Cortex of kidney (tissue), 1 donor: ENCODE measurements at places on chromosomes 7 and 10.

DNA sequence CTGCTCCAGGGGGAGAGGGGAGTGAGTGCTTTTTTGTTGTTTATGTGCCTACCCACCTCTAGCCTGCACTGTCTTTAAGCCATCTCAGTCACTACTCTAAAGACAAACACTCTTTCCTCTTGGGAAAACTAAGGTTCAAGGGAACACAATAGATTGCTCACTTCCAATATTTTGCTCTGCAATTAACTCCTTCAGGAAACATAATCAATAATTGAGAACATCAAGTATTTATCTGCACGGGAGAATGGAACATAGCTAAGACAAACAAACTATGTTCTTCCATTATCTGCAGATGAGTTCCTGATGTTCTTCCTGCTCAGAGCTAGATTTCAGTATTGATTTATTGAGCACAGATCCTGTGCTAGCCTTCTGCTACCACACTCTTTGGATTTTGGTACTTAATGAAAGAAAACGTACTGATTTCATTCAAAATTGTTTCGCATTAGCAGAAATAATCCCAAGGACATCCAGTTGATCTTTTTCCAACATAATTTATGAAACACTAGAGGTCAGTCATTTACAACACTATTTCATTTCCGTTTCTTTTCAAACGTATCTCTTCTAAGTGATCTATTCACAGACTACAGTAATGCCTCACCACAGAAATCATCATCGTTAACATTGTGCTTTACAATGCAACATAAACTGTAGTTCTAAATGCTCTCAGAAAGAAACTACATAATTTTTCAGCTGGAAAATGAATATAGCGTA is 8.3 kb downstream of the NEBL start:
- no peak for DNase-seq

- DNase-seq, result no peak
Observed at GRCh38 chr10:74282848-74283210, 131.8 kb downstream of the ADK start.

- DNase-seq, result no peak
Observed at GRCh38 chr7:3204526-3204925, 96.5 kb upstream of the SDK1 start.

DNA sequence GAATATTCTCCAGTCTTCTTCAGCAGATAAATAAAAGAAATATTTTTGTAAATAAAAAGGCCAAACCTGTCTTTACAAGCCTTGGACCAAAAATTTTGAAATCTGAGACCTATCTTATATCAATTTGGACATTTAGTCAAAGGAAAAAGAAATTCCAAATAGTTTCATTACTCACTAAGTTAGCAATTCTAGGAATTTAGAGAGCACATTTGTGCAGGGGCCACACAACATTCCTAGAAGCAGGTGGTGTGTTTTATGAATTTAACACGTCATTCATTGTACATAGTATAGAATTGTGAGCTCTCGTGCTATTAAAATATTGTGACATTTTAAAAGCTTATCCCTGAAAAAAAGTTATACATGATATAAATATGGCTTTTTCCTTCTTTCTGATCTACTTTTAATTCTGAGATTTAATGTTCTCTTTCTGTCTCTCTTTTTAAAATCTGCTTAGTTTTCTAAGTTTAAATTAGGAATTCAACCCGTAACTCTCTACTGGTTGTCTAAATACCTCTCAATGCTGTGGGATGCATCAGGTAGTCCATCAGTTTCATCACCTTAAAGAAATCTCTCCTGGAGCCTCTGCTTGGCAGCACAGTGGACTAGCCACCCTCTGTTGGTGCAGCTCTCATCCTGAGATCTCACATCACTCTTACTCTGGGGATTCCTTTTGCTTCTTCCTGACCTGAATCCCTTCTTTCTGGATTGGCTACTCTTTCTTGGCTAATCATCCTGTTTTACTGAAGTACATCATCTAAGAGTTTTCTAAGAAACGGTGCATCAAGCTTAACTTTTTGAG is 124.5 kb downstream of the SEMA3E start:
- no peak for DNase-seq

- DNase-seq, result no peak
Observed at GRCh38 chr10:104707602-104708459, 66.7 kb downstream of the SORCS3 start.

- DNase-seq, result no peak
Observed at GRCh38 chr7:106417273-106417902, 132.6 kb upstream of the NAMPT start.

GRCh38 chr7:72317341-72317740 is 94.8 kb downstream of the CALN1 start:
- no peak for DNase-seq

DNA sequence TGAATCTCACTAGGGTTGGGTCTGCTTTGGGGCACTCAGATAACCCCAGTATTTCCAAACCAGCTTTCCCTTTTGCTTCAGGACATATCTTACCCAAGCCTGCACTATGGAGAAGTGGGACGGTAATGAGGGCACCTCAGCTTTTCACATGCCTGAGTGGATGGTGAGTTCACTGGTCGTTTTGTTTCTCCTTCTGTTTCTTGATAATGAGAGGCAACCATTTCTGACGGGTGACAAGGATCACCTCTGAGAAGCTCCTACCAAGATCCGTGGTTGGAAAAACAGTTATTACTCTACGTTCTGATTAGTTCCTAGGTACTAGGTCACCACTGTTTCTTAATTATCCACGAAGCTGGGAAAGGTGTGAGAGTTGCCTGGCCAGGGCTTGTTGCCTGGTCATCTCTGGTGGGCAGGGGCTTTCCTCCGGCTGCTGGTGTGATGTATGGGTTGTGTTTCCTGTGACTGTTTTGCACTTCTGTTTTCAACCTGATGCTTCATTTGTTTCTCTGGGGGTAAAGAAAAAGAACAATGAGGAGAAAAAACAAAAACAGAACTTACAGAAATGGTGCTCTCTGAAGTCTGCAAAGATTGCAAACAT is 65.7 kb upstream of the STRIP2 start:
- no peak for DNase-seq

DNA sequence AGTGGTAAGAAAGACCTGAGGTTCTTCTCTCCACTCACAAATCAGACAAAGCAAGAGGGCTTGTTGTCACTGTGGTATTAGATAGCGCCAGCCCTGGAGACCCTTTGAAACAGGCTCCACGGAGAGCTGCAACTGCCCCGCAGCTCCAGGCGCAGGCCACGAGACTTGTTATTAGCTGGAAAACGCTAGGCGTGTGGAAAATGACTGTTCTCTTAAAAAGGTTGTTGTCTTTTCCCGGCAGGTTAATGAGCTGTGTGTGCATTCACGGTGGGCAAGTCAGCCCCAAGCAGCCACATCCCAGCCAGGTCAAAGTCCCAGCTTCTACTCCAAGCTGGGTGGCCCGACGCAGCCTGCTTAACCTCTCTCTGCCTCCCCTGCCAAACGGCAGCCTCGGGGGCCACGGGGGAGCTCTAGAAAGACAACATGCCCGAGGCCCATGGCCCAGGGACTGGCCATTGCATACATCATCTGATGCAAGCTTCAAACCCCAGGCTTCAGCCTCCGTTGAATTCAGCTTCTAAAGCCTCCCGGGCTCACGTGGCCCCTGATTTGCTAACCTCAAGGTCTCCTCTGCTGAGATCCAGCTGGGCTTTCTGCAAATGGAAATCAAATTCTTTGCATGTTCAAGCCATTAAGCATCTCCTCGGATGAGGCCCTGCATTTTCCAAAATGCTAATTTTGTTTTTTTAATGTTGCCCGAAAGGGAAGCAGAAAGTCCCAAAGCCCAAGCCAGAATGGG is 61.3 kb upstream of the DNAAF5 start:
- no peak for DNase-seq
